Stimulated activated CD4-positive, alpha-beta T cell treated with anti-CD3 and anti-CD28 coated beads, Interleukin-15, amount 100 ng/mL, for 1 hour (primary cell): ENCODE measurements at places on chromosomes 5 and 9.

DNA sequence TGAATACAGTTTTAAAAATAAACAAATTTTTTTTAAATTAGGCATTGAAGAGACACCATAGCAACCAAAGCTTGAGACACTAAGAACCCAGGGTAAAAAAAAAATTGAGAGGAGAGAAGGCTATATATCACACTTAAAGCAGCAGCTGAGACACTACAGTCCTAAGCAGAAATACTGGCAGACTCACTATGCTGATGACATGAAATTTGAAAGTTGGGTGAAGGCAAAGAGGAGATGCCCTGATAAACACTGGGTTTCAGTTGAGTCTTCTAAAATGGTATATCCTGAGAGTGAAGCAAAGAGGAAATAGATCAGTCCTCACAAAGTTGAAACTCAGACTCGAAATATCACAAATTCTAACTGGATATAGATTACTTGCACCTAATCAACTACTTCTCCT is 419.9 kb upstream of the CDH9 start:
- no peak for DNase-seq

DNA sequence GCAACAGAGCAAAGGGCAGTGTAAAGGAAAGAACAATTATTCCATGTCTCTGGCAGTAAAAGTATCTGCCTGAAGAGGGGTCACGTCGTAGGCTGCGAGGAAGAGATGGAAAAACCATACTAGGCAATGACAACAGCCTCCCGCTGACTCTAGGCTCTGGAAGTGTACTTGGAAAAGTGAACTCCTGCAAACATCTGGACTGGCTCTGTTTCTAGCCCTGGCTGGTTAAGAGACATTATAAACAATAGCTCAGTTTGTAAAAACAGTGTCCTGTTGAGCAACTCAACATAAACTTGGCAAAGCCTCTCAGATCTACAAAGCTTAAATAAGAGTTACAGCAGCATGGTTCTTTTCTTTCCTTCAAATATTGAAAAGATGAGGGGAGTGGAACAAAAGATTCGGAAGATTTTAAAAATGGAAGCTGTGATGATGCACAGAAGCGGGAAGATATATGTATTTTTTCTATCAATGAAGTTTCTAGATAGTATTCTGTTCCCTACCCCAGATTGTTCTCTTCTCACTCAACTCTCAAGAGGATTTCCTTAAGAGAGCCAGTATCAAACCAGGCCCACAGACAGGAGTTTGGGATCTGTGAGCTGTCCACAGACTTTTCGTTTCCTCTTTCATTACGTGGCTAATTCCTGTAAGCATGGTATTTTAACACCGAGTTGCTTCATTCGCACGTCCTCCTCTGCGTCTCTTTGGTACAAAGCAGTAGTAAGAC is 79.4 kb downstream of the SPTLC1 start:
- no peak for DNase-seq

DNA sequence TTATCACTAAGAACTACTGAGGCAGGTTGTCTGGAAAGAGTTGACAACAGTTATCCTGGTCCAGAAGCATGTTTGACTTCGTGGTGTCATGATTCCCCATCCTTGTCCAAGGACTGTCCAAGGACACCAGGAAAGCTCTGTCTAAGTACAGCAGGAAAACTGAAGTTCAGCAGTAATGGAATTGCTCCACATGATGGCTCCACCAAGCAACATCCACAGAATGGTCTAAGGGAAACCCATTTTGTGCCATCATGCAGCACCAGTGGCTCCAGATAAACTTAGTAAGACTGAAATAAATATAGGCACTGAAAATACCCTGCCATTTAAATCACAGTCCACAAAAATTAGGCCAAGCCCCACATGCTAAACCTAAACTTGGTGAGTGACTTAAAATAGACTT is 192.8 kb downstream of the CDH18 start:
- no peak for DNase-seq

- DNase-seq, result no peak
Observed at GRCh38 chr5:34717426-34718327, 61.5 kb downstream of the RAI14 start.

GRCh38 chr9:126885131-126885641 is 24.7 kb downstream of the ZBTB34 start:
- no peak for DNase-seq
